ENCODE measurements at places on chromosomes 6 and 20. TPM values are rescaled to one million over a fixed set of nuclear protein-coding genes. Genes with fewer than 3 reads are reported as not detected.

RNF39 gene
- 1.8 TPM for total RNA-seq

SLC52A3 gene
- 0.82 TPM for total RNA-seq

TINAG gene
- not detected for total RNA-seq

FBXL4 gene
- 25.2 TPM for total RNA-seq

EDN3 gene
- total RNA-seq: 22.7 TPM

PRDM13 gene
- total RNA-seq: not detected

ECHDC1 gene
- 56.2 TPM for total RNA-seq

HLA-DPA1 gene
- total RNA-seq: 15.6 TPM

DDO gene
- total RNA-seq: 6.6 TPM

MOXD1 gene
- 17.6 TPM for total RNA-seq

LINC00237 gene
- not detected for total RNA-seq

CDSN gene
- not detected for total RNA-seq

GFRA4 gene
- not detected for total RNA-seq

SLC24A3 gene
- 33.5 TPM for total RNA-seq

TAF8 gene
- 18.8 TPM for total RNA-seq

SLC17A3 gene
- total RNA-seq: not detected

OPRM1 gene
- total RNA-seq: 0.92 TPM

RSPH9 gene
- 0.41 TPM for total RNA-seq

LGSN gene
- not detected for total RNA-seq

FOXP4 gene
- total RNA-seq: 4.1 TPM

FAM162B gene
- 7.9 TPM for total RNA-seq

ASIP gene
- total RNA-seq: not detected

TOX2 gene
- total RNA-seq: 0.51 TPM

PRICKLE4 gene
- 4.4 TPM for total RNA-seq

PAK5 gene
- 0.10 TPM for total RNA-seq

SIRPD gene
- not detected for total RNA-seq

Data from tongue (tissue), 3 donors.